ENCODE measurements at places on chromosomes 1 and 21.

DNA sequence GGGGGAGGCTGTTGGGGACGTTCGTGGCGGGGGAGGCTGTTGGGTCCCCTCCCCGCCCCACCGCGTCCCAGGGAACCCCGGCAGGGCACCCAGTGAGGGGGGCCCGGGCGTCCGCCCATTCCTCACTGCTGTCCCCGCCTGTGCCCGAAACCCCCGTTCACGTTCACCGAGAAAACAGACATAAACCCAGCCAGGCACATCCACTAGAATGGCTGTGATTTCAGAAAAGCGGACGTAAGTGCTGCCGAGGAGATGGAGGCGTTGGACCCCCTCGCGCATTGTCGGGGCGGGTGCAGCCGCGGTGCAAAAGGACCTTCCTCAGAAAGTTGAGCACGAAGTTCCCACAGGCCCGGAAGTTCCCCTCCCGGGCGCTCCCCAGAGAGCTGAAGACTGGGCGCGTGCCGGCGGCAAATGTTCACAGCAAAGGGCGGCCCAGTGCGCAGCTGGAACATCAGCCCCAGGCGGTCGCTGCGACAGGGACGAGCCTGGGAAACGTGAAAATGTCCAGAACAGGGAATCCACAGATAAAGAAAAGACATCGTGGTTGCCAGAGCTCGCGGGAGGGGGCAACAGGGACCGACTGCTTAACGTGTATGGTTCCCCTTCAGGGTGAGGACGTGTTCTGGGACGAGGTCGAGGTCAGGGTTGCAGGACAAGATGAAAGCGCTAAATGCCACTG, 18.5 kb upstream of the SAMD11 start:
- no peak for DNase-seq

DNA sequence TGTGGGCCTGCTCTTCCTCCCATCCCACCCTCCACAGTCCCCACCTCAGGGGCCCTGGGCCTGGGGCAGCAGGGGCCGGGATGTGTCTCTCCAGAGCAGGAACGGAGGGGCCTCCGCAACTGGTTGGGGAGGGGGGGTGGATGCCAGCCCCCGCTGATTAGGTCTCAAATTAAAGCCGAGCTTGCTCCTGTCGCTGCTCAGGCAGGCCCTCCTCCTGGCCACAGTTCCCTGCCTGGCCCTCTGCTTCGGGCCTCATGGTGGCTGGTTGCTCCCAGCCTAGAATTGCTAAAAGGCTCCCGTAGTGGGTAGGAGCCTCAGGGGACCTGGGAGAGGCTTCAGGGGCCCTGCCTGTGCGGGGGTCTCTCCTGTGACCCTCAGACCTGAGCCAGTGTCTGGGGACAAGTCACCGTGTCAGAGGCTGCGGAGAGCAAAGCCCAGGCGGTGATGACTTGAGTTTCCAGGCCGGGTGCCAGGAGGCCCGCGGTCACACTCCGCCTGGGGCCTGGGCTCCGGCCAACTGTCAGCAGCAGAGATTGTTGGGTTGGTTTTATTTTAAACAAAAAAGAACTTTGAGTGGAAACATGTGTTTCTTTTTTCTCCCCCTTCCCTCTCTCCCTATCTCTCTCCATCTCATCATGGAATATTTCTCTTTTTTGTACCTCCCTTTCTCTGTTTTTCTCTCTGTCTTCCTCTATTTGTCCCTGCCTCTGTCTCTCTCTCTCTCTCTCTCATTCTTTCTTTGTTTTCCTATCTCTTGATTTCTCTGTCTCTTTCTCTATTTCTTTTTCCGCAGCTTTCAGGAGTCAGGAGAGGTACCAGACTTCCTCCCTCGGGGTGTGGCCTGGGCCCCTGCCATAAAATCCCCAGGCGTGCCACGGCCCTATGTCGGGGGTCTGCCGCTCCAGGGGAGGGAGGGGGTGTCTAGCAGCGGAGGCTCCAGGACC, 20.0 kb upstream of the EPHA2 start:
- peak; percentile 85 for DNase-seq

- no peak for DNase-seq
Measured at GRCh38 chr1:63557365-63557987, 34.2 kb downstream of the EFCAB7 start.

DNA sequence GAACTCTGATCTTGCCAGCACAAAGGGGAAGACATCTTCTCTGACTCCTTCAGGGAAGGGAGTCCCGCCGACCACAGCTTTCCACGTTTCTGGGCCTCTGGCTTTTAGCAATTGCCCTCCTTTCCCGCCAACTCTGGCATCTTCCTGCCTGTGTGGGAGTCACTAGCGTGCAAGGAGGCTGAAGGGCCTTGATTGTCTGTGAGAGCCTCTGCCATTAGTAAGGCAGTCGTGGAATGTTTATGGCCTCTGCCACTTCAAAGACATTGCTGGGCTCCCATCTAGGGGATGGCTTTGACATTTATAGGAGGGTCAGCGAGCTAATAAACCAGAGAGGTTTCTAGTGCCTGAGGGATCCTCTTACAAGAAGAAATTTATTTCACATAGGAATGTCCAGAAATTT, 14.3 kb upstream of the PROK1 start:
- DNase-seq, result peak; percentile 59

DNA sequence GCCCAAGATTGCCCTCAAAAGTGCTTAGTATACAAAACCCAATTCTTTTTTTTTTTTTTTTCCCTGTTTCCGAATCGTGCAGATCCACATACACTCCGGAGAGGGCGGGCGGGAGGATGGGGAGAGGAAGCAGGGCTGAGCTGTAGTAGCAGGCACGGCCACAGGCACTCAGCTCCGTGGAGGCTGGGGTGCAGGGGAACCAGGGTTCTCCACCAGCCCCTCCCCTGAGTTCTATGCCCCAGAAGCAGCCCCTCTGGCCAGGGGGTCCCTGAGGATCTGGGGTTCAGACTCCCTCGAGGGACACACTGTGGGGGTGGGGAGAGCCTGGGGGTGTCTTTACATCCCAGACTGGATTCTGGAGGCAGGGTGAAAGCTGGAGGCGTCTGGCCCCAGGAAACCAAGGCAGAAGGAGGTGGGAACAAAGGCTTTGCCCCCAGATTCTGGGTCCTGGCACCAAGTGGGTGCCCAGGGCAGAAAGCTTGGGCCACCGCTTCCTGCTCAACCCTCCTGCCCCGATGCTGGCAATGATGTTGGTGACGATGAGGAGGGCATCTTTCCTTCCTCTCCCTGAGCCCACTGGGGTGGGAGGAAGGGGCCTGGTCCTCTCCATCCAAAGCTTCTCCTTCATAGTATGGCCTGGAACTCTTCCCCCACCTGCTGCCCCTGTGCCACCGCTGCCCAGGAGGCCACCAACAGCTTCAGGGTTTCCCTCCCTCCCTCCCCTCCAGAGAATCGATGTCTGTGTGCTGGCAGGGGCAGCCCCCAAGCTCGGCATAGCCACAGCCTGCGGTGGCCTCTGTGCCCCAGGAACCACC, 106.4 kb upstream of the TARDBP start:
- no peak for DNase-seq

All from LoVo (cell line).